Dermis blood vessel endothelial cell (primary cell): ENCODE measurements at places on chromosomes 2 and 18. TPM values are rescaled to one million over a fixed set of nuclear protein-coding genes. Genes with fewer than 3 reads are reported as not detected.

- peak; percentile 9 for DNase-seq
Measured at GRCh38 chr2:55810622-55811020, 113.0 kb downstream of the EFEMP1 start.

The RNF149 gene
- total RNA-seq = 41.5 and 56.5 TPM in 2 replicates

- no peak for DNase-seq
Measured at GRCh38 chr2:151843691-151844061, 15.5 kb upstream of the ARL5A start.

The PSD4 gene
- total RNA-seq = 0.34 and 0.79 TPM in 2 replicates

GRCh38 chr18:48836231-48836805 is 114.4 kb downstream of the SMAD7 start:
- no peak for DNase-seq

GRCh38 chr2:215419769-215420470 is 15.9 kb downstream of the FN1 start:
- no peak for DNase-seq

GRCh38 chr2:109604597-109604996 is 9.2 kb downstream of the SEPTIN10 start:
- DNase-seq = peak; percentile 46

DNA sequence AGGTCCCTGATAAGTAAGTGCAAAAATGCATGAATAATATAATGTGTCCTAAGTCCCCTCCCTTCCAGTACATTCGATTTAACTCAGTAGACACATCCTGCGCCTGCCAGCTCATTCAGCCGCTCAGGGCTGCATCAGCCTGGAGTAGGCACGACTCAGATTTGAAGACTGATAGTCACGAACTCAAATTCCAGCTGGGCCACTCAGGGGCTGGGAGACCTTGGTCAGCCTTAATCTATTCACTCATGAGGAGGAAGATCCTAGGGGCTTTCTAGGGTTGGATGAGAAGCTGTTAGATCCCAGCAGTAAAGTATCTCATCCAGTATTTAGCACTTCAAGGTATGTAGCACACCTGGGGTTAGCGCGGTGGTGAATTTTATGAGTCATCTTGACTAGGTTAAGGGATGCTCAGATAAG is 98.9 kb upstream of the ODC1 start:
- DNase-seq = no peak

DNA sequence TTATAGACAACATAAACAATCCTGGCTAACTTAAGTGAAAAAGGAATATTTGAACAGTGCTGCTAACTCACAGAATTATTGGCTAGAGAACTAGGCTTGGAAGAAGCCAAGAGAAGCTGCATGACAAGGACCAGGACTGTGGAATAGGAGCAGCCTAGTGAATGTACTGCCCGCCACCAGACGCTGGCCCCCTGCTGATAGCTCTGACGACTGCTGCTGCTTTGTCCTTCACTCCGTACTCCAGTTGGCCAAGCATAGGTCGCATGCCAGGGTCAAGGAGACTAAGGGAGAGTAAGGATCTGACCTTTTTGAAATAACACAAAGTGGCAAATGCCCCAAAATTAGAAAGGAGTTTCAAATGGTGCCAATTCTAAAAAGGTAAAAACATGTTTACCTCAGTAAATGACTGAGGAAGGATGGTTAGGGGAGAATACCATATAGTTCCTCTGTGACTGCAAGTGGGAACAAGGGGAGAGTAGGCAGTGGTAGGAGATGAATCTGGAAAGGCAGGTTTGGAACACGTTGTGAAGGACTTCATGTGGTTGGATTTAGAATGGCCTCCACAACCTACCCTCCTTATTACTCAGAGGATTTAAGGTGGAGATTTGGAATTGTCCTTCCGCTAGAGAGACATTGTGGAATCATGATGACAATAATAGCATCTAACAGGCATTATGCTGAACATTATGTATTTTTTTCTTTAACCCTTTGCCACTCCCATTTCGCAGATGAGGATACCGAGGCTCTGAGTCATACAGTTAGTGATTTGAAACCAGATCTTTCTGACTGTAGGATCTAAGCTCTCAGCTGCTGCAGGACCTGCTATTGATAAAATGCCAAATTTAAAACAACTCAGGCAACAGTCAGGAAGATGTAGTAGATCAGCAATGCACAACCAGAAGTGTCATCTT is 19.5 kb downstream of the STRADB start:
- no peak for DNase-seq

DNA sequence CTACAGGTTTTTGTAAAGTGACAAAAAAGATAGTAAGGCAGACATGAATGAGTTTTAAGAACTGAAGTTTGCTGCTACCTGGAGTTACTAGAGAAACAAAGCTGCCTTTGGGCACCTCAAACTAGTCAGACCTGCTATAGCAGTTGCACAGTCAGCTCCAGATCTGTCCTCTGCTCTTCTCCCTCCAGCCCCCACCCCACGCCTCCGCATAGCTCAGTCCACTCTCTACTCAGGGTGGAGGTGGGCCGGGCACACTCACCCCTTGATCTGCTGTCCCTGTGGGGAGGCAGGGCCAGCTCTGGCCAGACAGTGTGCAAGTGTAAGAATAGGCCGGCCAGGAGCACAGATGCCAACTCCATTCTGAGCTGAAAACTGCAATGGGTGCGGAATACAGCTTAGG is 4.1 kb downstream of the SERTAD2 start:
- DNase-seq = no peak

DNA sequence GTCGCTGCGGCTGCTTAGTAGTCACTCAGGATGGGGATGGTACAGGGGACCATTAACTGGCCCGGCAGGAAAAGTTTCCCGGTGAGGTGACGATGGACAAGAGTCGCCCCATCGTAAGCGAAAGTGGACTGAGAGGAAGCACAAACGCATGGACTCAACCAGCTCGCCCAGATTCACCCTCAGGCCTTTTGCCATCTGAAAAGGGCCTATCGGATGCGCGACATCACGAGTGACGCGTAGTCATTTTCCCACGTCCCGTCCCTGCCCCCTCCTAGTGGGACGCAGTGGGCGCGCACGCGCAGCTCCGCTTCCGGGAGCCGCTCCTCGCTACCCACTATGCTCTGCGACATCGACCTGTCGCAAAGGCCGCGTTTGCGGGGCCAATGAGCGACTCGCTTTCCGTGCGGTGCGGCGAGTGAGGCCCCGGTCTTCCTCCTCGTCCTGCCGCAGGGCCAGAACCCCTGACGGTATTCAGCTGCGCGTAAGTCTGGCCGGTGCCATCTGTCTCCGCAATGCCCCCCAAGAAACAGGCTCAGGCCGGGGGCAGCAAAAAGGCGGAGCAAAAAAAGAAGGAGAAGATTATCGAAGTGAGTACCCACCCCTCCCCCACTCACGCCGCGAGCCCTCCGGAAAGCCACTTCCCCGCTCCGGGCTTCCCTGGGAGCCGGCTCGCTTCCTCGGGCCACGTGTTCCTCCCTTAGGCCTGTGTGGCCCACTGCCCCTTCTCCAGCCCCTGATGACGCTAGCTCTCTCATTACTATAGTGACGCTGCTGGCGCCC is at the start of gene ZC3H15:
TSS of gene ZC3H15 (plus strand) at position 390 of the 780 bp plus-strand sequence. CDS start at position 513, 123 bp downstream.
- peak; percentile 98 for DNase-seq

DNA sequence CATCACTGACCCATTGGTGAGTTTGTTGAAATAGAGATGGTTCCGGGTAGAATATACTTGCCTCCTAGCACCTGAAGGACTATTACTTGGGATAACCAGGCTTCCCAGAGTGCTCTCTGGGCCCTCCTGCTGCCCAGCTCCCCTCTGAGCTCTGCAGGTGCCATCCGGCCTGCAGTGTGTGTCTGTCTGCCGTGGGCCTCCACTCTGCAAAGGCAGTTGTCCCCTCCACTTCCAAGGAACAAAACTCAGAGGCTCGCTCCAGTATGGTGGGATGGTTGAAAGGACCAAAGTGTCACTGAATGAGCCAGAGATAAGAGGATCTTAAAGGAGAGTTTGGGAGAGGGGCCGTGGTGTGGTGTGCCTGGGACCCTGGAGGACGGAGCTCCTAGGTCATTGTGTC is 57.3 kb downstream of the SH3BP4 start:
- DNase-seq = no peak

DNA sequence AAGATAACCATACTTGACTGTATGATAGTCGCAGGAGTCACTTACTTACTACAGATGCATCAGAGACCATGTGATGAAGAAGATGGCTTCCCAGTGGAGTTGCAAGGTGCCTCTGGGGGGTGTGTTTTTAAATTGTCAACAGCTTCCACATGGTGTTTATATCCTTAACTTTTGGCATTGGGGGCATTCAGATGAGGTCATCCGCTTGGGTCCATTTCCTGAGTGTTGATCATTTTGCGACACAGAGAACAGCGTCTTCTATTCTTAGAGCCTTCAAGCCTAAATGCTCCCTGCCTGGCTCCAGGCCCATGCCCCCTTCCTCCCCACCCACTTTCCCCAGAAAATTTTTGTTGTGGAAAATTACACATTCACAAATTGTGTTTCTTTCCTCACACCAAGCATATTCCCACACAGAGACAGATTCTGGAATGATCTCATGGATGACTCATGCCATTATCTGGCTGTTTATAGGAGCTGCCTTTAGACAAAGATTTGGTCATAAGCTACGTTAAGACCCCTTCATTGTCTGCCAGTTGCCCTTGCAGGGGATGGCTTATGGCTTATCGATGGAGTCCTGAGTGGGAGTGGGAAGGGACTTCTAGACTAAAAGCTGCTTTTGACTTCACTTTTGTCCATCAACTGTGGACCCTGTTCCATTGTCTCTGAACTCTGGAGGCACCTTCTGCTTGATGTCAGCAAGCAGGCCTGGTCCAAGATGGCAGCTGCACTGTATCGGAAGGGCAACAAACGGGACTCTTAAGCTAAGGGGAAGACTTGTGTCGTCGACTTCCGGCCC is 91.8 kb downstream of the CABLES1 start:
- DNase-seq = peak; percentile 94

DNA sequence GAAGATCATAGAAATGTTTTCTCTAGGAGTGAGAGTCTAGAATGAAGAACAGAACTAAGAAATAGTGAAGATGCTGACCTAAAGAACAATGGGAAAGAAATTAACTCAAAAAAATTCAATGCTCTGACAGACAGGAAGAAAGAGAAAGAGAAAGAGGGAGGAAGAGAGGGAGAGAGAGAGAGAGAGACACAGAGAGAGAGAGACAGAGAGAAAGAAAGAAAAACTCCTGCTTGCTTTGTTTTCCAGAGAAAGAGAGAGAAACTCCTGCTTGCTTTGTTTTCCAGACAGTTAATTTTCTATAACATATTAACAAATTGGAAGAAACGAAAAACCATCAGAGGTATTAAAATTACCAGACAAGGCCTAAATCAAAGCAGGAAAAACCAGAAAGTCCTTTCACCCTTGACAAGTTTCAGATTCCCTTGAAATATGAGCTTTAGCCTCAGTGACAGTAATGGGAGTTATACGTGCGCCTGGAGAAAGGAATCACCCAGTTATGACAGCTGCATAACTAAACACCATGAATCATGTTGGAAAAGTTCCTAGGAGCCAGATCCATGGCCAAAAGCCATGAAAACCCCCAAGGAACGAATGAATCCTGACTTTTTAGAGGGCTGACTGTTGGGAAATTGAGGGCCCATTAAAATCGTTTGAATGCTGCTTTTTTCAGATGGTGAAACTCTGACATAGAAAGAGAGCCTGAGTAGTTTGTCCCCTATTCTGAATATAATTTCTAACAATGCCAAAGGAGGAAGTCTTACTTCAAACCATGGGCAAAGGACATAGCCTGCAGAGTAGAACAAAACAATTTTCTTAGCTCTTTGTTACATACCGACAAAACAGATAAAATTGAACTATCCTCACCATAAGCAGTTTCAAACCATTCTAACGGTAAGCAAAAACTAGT is 228.6 kb upstream of the CHST9 start:
- no peak for DNase-seq
